ENCODE measurements at places on chromosomes 11 and 22.

DNA sequence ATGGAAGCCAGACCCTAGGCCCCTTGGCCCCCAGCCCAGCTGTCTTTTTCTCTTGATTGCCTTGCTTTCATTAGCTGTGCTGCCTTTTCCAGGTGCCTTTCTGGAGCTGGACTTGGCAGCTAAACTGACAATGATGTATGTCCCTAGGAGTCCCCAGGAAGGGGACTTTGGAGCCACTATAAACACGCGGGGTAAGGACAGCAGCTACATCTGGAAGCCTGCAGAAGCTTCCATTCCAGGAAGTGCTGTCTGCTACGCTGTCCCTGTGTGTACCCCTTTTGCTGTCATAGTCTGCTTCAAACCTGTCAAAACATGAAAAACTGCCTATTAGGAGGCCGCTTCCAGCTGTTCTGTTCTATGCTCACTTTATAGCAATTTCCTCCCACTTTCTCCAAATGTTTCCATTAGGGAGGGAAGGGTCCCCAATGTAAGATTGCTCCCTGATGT lies 153.3 kb upstream of the RAG2 start:
- no peak for DNase-seq

DNA sequence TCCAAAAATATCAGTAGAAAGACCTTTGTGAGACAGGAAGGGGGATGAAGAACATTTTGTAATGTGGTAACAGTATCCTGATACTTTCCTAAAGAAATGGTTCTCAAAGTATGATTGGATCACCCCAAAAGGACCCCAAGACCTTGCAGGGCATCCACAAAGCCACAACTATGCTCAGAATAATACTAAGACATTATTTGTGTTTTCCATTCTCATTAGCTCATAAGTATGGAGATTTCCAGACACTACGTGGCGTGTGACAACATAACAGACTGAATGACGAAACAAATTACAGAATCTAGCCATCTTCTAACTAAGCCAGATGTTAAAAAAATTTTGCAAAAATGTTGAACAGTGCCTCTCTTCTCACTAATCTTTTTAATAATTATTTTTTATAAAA lies 24.9 kb downstream of the CHEK2 start:
- DNase-seq: no peak

DNA sequence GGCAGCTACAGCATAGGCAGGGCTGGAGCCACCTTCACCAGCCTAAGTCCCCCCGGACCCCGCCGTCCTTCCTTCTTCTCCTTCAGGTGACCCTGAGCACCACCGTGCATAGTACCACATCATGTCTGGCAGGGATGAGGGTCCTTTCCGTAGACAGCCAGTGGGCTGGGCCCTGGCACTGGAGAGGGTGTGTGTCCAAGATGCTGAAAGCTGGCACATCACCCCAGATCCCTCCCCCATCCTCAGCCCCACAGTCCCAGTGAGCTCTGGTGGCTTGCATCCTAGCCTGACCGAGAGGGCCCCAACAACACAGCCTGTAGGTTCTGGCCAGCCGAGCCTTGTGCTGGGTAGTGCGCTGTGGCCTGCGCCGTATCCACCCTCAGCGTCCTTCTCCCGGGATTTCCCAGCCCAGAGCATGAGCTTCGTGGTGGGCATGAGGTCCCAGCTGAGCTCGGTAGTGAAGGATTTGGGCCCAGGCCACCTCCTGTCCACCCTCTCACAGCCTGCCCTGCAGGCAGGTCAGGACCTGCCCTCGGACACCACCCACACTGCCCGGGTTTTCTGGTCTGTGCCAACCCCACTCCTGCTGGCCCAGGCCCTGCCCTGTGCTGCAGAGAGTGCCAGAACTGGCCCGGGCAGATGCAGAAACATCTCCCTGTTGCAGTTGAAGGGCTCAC lies 1124.3 kb downstream of the BRD1 start:
- no peak for DNase-seq

- peak; percentile 69 for DNase-seq
Observed at GRCh38 chr11:130314184-130314749, 450 bp downstream of the ZBTB44 start.

DNA sequence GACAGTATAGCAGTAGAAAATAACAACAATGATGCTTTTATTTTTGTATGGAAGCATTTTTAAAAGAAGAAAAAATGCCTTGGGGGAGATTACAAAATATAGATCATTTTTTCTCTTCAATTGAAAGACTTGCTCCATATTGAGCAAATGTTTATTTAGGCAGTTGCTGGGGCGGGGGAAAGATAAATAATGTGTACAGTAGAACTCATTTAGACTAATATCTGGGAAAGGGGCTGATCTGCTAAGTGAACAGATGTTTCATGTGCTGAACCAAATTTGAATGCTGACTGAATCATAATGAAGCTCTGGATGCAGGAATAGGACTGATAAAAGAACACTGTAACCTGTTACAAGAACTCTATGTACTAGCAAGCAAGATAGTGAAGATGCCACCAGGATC lies 457.1 kb upstream of the TENM4 start:
- no peak for DNase-seq

GRCh38 chr11:29657709-29658108 lies 359.1 kb downstream of the KCNA4 start:
- no peak for DNase-seq

- DNase-seq: no peak
Observed at GRCh38 chr22:35630387-35630793, 13.3 kb upstream of the MB start.

- DNase-seq: no peak
Observed at GRCh38 chr22:42692239-42693054, 28.2 kb downstream of the A4GALT start.

DNA sequence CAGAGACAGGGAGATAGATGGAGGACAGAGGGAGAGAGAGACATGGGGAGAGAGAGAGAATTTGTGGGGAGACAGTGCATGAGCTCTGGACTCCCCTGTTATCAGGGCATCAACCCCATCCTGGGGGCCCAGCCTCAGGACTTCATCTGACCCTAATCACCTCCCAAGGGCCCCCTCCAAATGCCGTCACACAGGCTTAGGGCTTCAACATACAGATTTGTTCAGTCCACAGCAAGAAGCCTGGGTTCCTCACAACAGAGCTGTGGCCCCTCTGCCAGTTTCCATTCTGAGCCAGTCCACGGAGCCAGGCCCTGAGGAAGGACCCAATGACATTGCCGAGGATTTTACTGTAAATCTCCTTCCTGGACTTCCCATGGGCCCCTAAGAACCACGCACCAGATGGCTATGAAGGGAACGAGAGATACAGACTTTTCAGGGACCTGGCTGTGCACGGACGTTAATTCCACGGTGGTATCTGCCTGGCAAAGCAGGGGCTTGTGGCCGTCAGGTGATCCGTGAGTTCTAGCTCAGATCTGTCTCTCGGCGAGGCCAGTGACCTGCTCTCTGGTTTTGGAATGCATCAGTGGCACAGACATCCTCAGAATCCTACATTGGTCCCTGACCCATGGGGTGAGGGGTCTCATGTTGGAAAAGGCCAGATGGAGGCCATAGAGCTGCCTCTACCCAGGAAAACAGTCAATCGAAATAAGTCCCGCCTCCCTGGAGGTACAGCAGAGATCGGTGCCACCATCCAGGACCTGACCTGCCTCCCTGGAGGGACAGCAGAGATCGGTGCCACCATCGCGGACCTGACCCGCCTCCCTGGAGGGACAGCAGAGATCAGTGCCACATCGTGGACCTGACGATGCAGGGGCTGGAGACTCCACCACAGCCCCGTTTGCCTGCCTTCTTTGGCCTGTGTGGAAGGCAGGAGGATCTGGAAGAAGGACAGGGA lies 8.7 kb upstream of the B4GALNT4 start:
- DNase-seq: no peak

DNA sequence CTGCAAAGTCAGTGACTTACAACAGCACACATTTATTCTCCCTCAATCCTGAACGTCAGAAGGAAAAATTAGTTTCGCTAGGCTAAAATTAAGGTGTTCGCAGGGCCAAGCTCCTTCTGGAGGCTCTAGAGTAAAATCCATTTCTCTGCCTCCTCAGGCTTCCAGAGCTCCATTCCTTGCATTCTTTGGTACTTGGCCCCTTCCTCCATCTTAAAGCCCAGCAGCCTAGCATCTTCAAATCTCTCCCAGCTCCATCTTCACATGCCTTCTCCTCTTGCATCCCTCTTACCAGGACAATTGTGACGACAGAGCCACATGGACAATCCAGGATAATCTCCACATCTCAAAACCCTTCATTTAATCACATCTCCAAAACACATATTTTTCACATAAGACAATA lies 165.0 kb downstream of the GRIA4 start:
- DNase-seq: no peak

DNA sequence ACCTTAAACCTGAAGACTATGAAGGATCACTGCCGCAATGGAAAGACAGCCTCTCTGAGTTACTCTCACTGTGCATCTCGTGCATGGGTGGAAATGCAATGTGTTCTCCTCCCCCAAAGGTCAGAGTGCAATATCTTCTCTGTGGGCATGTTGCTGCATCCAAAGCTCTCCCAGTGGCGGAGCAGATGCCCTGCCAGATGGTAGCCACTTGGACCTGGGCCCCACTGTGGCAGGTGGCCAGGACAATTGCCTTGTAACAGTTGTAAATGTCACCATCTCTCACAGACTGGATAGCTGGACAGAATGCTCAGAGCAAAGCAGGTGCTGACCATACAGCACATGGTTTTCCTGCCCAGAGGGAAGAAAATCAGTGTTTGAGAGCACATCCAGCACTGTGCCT lies 542.0 kb downstream of the FAM181B start:
- DNase-seq: no peak

- no peak for DNase-seq
Observed at GRCh38 chr11:57072640-57073039, 83.9 kb downstream of the OR5AK2 start.

- no peak for DNase-seq
Observed at GRCh38 chr11:61910187-61911127, 6.9 kb downstream of the RAB3IL1 start.

DNA sequence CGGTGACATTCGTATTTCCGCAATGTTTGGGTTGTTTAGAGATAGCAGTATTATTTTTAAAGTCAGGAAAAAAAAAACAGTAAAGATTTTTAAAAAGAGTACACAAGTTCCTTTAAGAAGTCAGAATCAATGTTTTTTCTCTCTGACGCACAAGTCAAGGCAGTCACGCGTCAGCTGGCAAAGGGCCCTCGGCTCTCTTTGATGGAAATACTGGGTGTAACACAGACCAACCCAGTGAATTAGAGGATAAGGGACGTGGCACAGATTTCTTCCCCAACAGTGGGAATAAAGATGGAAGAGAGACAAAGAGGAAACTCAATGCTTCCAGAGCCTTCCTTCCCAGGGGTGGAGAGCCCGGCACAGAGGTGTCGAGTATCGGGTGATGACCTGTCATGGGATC lies 13.4 kb downstream of the ASCC2 start:
- no peak for DNase-seq

DNA sequence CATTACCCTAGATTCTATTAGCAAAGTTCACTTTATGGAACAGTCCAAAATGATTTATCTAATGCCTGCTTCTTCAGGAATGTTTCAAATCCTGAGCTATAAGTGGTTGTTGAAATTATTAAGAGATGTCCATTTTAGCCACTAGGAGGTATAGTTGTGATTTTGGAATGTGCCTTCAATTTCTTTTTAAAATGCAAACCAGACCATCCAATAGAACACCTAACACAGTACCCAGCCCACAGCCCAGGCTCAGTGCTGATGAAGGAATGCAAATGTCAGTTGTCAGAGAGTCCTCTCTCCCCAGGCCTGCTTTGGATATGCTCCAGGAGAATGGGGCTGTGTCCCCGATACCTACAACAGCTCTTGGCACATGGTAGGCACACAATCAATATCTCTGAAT lies 85.8 kb upstream of the E2F8 start:
- DNase-seq: no peak

GRCh38 chr11:114115451-114115928 lies 56.0 kb downstream of the ZBTB16 start:
- DNase-seq: no peak

- DNase-seq: no peak
Observed at GRCh38 chr11:127074151-127074761, 73.7 kb upstream of the KIRREL3 start.

- DNase-seq: no peak
Observed at GRCh38 chr22:25475257-25476022, 89.0 kb upstream of the GRK3 start.

GRCh38 chr11:87463486-87464102 lies 425.9 kb downstream of the TMEM135 start:
- no peak for DNase-seq

GRCh38 chr11:47941907-47942558 lies 38.3 kb upstream of the PTPRJ start:
- no peak for DNase-seq

DNA sequence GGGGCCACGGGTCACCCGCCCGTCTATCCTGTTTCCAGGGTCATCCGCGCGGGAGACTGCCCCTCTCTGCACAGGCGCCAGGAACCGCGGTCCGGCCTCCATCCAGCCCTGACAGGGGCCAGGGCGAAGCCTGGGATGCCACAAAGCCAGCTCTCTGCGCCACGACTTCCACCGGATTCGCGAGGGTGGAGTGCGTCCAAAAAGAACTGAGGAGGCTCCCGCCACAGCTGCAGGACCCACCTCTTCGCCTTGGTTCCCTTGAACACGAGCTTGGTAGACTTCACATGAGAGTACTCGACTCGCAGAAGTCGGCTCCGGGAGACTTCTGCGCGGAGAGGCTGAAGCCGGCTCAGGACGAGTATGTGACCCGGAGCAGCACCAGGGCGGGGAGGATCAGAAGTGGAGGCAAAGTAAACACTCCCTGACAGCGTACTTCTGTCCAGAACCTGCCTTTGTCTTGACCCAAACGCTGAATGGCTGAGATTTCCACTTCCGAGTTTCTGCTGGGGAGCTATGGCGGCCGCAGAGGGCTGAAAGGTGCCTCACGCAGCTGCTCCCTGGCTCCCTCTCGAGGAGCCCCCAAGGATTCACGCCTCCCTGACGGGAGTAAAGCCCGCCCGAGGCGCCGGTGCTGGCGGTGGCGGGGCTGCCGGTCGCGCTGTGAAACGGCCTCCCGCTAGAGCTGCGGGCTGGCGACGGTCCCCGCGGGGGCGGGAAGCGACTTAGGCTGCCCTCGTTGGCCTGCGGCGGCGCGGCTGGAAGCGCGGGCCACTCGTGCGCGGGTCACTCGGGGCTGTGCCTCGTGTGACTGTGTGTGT lies 4566.7 kb upstream of the OR11H1 start:
- DNase-seq: no peak

GRCh38 chr22:50091092-50091768 lies 1.4 kb downstream of the MOV10L1 start:
- DNase-seq: no peak

GRCh38 chr11:34356913-34357700 lies 703 bp downstream of the ABTB2 start:
- peak; percentile 26 for DNase-seq

Measured in effector CD8-positive, alpha-beta T cell (primary cell).